ENCODE measurements at places on chromosomes 2 and 18.

DNA sequence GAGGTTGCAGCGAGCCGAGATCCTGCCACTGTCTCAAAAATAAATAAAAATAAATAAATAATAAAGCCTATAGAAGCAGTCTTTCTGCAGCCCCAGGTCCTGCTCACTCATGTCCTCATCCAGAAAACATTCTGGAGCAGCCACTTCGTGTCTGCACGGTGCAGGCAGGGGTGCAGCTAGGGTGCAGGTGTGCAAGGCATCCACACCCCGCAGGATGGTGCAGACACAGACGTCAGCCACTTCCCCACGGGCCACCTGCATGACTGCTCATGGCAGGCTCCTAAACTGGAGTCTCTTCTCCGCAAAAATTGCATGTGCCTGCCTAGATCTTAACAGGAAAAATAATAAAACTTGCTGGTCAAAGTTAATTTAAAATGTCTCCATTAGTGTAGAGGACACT lies 80.2 kb upstream of the SNTG2 start:
- no peak for DNase-seq

DNA sequence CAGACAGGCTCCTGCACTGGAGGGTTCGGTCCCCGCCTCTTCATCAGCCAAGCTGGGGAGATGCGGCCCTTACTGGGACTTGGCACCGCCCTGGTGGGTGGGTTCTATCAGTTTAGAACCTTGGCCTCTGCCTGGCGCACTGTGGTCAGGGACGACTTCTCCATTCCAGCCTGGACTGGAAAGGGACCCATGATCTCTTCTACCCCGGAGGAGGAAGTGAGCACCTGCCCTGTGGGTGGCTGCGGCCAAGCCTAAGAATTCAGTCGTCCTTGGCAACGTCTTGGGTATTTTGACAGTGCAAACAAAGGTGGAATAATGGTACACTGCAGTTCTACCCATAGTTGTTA lies 106.9 kb upstream of the CD302 start:
- DNase-seq, result no peak

- DNase-seq, result no peak
These were observed 13.5 kb downstream of the INPP4A start for GRCh38 chr2:98458207-98458606.

DNA sequence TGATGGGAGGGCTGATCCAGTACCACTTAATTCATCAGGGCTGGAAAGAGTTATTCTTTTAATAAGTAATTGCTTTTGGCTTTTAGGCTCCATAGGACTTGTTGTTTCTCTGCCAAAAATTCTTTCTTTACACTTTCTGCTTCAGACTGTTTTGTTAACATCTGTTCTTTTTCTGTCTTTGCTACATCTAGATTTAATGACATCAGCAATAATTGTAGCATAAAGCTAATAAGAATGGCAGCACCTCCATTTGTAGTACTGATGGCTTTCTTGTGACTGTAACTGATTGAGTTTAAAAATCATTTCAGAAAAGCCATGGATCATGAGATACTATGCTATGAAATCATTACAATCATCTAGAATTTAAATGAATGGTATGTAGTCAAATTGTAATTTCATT lies 46.4 kb upstream of the ACKR3 start:
- DNase-seq, result no peak

DNA sequence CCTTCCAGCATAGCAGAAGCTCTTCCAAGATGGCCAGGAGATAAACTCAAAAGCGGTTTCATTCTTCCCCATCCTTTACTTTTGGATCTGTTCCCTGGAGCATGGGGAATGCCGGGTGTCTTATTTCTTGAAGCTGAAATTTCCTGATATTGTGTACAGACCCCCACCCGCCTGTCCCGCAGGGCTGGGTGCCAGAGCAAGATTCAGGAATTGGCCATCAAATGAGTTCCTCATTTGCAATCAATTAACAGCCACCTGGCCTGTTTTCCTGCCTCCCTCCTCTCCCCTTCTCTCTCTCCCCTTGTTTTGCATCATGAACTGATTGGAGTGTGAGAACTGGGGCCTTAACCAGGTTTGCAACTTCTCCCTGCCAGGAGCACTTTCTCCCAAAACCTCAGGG lies 202.1 kb downstream of the SH3RF3 start:
- no peak for DNase-seq

DNA sequence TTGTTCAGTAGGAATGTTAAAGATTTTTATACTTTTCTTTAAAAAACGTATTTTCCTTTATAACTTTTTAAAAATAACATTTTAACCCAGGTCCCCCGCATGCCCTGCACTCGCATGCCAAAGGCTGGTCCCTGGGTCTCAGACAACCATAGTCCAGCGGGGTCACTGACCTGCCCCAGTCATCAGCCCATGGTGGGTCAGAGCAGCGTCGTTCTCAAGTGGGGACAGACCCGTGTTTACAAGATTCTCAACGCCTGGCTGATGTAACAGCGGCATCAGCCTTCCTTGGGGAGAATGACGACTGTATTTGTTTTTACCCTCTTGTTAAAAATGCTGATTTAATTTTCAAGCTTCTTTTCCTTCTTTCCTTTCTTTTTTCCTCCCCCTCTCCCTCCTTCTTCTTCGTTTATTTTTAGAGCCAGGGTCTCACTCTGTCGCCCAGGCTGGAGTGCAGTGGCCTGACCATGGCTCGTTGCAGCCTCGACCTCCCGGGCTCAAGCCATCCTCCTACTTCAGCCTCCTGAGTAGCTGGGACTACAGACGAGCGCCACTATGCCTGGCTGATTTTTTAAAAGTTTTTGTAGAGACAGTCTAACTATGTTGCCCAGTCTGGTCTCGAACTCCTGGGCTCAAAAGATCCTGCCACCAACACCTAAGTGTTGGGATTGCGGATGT lies 1.0 kb upstream of the EFHD1 start:
- DNase-seq, result no peak

DNA sequence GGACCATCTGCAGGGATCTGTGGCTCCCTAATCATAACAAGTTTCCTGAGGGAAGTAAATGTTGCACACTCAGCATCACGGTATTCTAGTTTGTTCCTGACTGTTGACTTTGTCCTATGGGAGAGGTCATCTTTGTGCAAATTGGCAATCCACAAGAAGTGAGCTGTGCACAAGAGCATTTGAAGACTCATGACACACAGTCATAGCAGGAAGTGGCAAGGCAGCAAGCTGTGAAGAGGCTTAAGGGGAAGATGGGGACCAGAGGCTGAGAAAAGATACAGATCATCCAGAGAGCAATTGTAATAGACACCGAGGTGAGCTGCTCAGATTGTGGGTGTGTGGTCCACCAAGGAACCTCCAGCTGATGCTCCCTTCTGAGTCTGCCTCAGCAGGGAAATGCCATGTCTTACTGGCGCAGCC lies 2.7 kb downstream of the TNP1 start:
- DNase-seq, result no peak

DNA sequence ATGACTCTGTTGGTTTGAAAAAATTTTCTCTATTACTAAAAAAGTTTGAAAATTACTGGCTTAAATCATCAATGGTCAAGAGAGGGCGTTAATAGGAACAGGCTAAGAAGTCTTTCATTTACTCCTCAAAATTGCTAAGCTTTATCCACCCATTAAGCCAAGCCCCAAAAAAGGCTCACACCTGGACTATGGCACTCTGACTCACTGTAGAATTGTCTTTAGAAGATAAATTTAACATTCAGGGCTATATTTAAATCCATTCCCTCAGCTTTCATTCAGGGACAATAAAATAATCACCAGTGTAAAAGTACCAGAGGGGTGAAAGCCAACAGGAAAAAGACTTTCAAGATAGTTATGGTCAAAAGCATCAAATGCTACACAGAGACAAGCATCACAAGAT lies 80.0 kb downstream of the SESTD1 start:
- DNase-seq, result no peak

DNA sequence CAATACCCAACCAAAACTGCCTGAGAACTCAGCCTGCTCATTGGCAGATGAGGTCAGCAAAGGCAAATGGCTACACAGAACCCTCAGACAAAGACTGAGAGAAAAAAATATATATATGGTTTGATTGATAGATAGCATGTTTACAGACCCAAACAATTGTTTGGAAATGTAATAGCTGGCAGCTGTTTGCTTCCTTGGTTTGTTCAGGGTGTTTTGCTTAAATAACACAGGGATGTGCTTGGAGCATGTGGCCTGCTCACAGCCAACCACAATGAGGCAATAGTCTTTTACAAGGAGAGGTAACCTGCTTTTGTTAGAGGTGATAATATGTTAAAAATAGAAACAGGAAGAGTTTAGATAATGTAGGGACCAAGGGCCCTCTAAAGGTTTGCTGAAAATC lies 84.5 kb downstream of the PDK1 start:
- no peak for DNase-seq

Measured in activated T-helper 1 cell treated with anti-CD3 and anti-CD28 coated beads, Interleukin-2, amount 50 U/mL, for 16 hours (primary cell).